ENCODE measurements at places on chromosomes 7 and 10.

DNA sequence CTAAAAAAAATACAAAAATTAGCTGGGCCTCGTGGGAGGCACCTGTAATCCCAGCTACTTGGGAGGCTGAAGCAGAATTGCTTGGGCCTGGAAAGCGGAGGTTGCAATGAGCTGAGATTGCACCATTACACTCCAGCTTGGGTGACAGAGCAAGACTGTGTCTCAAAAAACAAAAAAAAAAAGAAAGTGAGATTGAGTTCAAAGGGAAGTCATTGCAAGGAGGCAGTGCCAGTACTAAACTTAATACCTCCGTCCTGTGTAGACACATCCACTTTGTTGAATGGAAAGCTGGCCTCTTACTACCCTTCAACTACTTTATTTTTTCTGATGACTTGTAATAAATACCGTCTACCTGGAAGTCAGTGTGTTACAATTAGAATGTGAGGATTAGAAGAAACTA, 31.0 kb downstream of the AHCYL2 start:
- DNase-seq = no peak

- DNase-seq = peak; percentile 56
Measured at GRCh38 chr7:23680414-23681405, 711 bp downstream of the FAM221A start.

DNA sequence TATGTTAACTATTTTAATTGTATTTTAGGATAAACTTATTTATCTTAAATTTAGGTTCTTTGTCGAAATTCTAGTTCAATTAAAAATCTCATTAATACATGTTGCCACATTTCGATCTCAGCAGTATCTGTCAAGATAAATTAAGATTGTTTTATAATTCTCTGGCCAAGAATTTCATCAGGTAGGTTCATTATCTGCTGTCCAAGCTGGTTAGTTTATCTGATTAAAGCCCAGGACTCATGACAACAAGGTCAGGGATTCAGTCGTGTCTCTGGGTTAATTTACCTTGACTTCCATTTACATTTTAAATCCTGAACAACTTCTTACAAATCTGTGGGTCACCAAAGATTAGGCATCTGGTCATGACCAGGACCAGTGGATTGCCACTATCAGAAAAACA, 7.6 kb downstream of the STEAP4 start:
- DNase-seq = no peak

DNA sequence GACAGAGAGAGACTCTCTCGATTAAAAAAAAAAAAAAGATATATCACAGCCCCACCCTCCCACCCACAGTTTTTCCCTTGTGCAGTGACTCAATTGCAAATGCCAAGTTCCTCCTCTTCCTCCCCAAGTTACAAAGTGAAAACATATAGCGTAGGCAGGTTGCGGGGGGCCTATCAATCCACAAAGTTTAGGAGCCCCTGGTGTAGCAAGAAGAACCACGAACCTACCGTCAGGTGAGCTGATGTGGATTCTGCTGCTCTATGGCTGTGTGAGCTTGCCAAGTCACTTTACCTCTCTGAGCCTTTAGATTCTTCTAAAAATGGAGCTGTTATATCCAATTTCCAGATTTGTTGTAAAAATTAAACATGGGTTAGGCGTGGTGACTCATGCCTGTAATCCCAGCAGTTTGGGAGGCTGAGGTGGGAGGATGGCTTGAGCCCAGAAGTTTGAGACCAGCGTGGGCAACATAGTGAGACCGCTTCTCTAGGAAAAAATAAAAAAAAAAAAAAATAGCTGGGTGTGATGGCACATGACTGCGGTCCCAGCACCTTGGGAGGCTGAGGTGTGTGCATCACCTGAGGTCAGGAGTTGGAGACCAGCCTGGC, 8.2 kb upstream of the RHBDD2 start:
- no peak for DNase-seq

- no peak for DNase-seq
Measured at GRCh38 chr7:7567898-7568531, 1.3 kb downstream of the MIOS start.

DNA sequence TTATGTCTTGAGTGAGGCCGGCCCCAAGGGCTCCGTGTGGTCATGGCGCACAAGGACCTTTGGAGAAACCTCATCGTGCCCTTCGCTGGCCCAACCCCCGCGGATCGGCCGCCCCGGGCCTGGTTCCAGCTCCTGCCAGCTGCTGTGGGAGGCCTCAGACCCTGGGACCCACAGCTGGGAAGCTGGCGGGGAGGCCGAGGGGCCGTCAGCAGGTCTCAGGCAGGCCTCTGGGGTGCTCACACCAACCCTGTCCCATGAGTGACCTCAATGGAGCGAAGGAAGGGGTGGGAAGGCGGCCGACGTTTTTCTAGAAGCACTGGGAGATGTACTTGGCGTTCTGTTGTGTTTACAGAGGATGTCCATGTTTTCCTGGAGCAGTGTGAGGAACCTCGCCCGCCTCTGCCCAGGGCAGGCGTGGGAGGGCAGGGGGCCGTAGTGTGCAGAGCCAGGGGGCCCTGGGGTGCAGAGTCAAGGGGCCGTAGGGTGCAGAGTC, 18.6 kb upstream of the ADGRA1 start:
- no peak for DNase-seq

GRCh38 chr10:93815304-93816096, 57.8 kb downstream of the LGI1 start:
- DNase-seq = no peak

GRCh38 chr10:91816981-91817380, 18.8 kb downstream of the TNKS2 start:
- DNase-seq = no peak

- no peak for DNase-seq
Measured at GRCh38 chr7:27689591-27690164, 27.0 kb upstream of the HIBADH start.

DNA sequence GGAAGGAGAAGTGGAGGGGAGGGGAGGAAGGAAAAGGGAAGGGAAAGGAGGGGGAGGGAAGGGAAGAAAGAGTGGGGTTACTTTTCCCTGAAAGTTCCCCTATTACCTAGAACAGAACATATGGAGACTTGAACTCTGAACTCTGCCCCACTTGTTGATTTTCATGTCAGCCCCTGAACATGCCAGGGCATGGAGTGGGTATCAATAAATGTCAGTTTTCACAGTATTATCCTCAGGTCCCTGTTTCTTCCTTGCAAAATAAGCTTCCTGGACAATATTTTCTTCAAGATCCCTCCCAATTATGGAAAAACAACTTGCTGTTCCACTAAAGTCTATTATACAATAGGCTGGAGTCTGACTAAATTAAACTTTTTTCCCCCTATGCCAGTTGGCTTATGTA, 46.9 kb upstream of the LYZL1 start:
- DNase-seq = no peak

GRCh38 chr10:103459615-103460014, 915 bp upstream of the CALHM1 start:
- no peak for DNase-seq

DNA sequence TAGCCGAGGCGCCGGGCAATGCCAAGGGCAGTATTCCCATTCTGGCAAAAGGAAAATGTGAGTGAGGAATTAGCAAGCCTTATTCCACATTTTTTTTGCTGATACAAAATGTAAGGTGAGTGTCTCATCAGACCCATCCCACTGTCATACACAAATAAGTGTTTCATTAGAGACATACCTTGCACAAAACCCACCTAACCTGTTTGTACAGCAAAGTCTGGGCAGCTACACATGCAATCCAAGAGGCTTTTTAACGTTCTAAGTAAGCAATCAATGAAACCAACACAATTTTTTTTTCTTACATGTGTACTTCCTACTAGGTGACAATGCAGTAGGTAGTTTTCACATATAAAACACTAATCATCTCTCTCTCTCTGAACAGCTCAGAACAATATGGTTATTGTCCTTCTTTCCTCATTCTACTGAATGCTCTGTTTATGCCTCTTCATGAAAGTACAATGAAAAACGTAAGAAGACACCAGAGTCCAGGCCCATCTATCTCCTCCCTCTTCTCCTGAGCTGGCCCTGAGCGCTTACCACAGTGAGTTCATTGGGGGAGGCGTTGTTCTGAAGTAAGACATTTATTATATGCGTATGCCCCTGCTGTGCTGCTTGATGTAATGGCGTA, 217.2 kb downstream of the ANK3 start:
- DNase-seq = no peak

GRCh38 chr7:21368317-21368716, 59.6 kb upstream of the SP4 start:
- DNase-seq = no peak

GRCh38 chr10:33329178-33329577, 5.3 kb downstream of the NRP1 start:
- DNase-seq = no peak

- DNase-seq = no peak
Measured at GRCh38 chr7:105699568-105700236, 118.4 kb upstream of the EFCAB10 start.

DNA sequence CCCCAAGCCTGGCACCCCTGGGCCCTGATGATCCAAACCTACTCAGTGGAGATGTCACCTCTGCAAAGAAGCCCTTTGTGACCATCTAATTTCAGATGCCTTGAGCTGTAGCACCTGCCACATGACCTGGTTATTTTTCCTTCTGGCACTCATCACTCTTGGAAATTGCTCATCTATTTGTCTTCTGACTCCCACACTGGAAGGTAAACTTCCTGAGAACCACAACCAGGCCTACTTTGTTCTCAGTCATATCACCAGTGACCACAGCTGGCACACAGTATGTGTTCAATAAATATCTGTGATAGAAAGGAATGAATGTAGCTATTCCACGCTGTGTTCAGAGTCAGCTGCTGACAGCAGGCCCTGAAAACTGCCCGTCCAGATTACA, 97.1 kb downstream of the SH3PXD2A start:
- DNase-seq = no peak

- no peak for DNase-seq
Measured at GRCh38 chr10:30774261-30774660, 144.7 kb upstream of the LYZL2 start.

DNA sequence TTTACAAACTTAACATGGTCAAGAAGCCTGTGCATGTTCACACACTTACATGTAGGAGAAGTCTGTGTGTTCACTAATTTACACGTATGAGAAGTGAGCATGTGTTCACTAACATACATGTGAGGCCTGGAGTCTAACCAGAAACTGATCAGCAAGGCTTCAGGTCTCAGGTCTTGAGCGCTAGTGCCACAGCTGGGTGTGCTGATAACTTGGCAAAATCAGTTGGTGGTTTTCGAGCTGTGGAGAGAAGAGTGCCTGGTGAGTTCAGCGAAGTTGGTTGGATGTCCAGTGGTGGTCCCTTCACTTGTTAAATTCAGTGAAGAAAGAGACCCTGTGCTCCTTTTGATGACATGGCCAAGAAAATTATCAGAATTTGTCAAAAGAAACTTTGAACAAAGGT, 98.7 kb downstream of the CELF2 start:
- no peak for DNase-seq

- no peak for DNase-seq
Measured at GRCh38 chr7:101819183-101819582, 1.8 kb downstream of the CUX1 start.

GRCh38 chr10:34826857-34827766, 12.0 kb upstream of the PARD3 start:
- no peak for DNase-seq

DNA sequence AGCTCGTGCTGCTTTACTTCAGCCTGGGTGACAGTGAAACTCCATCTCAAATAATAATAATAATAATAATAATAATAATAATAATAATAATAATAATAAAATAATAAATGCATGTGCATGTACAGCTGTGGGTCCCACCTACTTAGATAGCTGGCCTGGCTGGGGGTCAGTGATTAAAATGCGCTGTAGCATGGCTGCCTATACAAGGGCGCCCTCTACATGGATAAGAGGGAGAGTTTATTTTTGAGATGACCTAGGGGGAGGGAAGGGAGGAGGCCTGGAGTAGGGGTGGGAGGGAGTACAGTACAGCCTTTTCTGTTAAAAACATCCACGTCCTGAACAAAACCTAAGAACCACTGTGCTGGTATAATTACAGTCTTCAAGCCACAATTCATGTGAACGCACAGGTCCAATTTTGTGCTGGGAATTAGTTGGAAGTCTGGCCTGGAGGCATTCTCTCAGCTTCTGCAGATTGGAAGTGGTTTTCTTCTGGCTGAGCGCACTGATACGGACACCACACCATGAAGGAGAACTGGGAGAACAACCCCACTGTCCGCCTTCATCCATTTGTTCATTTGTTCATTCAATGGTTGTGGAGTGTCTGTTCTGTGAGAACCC, 146.5 kb downstream of the TMEM178B start:
- DNase-seq = no peak

DNA sequence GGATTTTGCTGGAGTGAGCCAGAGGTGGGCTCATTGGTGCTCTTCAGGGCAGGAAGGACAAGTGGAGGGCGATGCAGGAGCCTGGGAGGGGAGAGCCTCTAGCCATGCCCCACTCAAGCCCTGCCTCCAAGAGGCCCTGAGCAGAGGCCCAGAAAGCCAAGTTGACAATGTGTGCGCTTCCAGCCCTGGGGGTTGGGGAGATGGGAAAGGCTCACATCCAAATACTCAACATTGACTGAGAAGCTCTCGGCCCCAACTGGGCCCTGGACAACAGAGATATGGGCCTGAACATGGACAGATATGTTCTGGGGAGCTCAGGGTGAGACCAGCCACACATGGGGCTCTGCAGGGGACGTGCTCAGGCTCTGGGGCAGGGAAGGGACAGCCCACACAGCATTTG, 39.0 kb downstream of the FRMPD2 start:
- DNase-seq = no peak

- no peak for DNase-seq
Measured at GRCh38 chr7:44380831-44381493, 55.6 kb upstream of the CAMK2B start.

GRCh38 chr10:95388109-95388471, 97.3 kb upstream of the PDLIM1 start:
- DNase-seq = no peak

- no peak for DNase-seq
Measured at GRCh38 chr7:30671793-30672465, 10.3 kb downstream of the CRHR2 start.

DNA sequence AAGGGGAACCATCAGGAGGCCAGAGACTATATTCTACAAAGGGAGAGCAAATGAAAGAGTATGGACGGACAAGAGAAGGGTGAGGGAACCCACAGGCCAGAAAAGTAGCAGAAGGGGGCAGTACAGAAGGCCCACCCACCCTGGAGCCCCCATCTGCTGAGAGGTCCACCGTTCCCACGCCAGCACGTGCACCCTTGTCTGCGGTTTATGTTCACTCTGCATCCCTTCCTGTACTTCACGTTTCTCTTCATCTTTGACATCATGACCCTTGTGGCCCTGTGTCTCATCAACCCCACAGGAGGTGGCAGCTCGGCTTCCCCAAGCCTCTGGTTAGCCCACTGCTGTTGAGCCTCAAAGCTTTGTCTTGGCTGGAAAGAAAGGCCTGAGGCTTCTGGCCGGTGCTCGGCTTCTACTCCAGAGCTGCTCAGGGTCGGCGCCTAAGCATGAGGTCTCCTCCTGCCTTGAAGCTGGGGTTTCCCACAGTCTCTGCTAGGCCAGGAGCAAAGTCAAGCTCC, 138.0 kb downstream of the DLG5 start:
- no peak for DNase-seq
